Epithelial cell of alveolus of lung (primary cell): ENCODE measurements at places on chromosomes 3 and 15. TPM values are rescaled to one million over a fixed set of nuclear protein-coding genes. Genes with fewer than 3 reads are reported as not detected.

Gene CEMIP
- total RNA-seq: 3.0 and 5.0 TPM in 2 replicates

Gene ATP2B2
- total RNA-seq: not detected in 2 replicates

Gene DNAH12
- total RNA-seq: under 0.01 TPM in 1 of 2 replicates, not detected in the other

Gene GOLGA6L7
- not detected in 2 replicates for total RNA-seq

Gene C3orf20
- total RNA-seq: under 0.01 TPM in 1 of 2 replicates, not detected in the other

Gene LRRC3B
- total RNA-seq: not detected in 2 replicates

Gene DCLK3
- 0.39 TPM in 1 of 2 replicates, not detected in the other for total RNA-seq

Gene LXN
- 441 and 503 TPM in 2 replicates for total RNA-seq

Gene TMEM43
- total RNA-seq: 73.2 and 97.9 TPM in 2 replicates

Gene UQCC5
- total RNA-seq: 0.91 TPM in 1 of 2 replicates, not detected in the other

Gene MOBP
- total RNA-seq: not detected in 2 replicates

Gene MYRIP
- total RNA-seq: 0.24 TPM in 1 of 2 replicates, not detected in the other

Gene XCR1
- not detected in 2 replicates for total RNA-seq

Gene KLHL40
- not detected in 2 replicates for total RNA-seq

Gene STAB1
- 0.39 and 0.80 TPM in 2 replicates for total RNA-seq

Gene SLC22A13
- total RNA-seq: 0.26 and 1.6 TPM in 2 replicates

Gene GOLGA8J
- total RNA-seq: not detected in 2 replicates

Gene NGLY1
- 10.6 and 14.5 TPM in 2 replicates for total RNA-seq

Gene TRIM71
- total RNA-seq: under 0.01 TPM in 1 of 2 replicates, not detected in the other

Gene UPK1B
- total RNA-seq: 0.91 TPM in 1 of 2 replicates, not detected in the other

Gene ACKR2
- 0.91 and 1.1 TPM in 2 replicates for total RNA-seq

Gene CCR9
- total RNA-seq: not detected in 2 replicates

Gene CRYGS
- 0.88 and 1.0 TPM in 2 replicates for total RNA-seq

Gene ACSBG1
- total RNA-seq: not detected in 2 replicates

Gene BAHD1
- total RNA-seq: 9.8 and 10.5 TPM in 2 replicates

Gene LIPC
- 0.08 TPM in 1 of 2 replicates, not detected in the other for total RNA-seq

Gene CD200R1
- 0.13 TPM in 1 of 2 replicates, not detected in the other for total RNA-seq

Gene ADAM10
- total RNA-seq: 89.6 and 103 TPM in 2 replicates

Gene ITGA11
- total RNA-seq: 2.0 and 16.5 TPM in 2 replicates

Gene SPPL2A
- total RNA-seq: 76.9 and 100 TPM in 2 replicates

Gene ZNF385D
- total RNA-seq: 0.40 and 0.78 TPM in 2 replicates

Gene CYP11A1
- 0.13 TPM in 1 of 2 replicates, not detected in the other for total RNA-seq

Gene TMOD3
- total RNA-seq: 27.4 and 32.3 TPM in 2 replicates

Gene SPTBN5
- total RNA-seq: under 0.01 and 0.24 TPM in 2 replicates

Gene NR1I2
- not detected in 2 replicates for total RNA-seq

Gene RBP2
- not detected in 2 replicates for total RNA-seq

Gene GRM2
- total RNA-seq: 0.24 TPM in 1 of 2 replicates, not detected in the other

Gene CDCP1
- 19.2 and 76.2 TPM in 2 replicates for total RNA-seq

Gene FEZF2
- not detected in 2 replicates for total RNA-seq

Gene UROC1
- total RNA-seq: not detected in 2 replicates

Gene UNC13C
- not detected in 2 replicates for total RNA-seq

Gene SLC15A2
- under 0.01 TPM in 1 of 2 replicates, not detected in the other for total RNA-seq

Gene STX19
- total RNA-seq: not detected in 2 replicates

Gene FRMD4B
- 2.1 and 3.0 TPM in 2 replicates for total RNA-seq

Gene C2CD4A
- not detected in 2 replicates for total RNA-seq

Gene CAMK2N2
- 0.39 TPM in 1 of 2 replicates, not detected in the other for total RNA-seq

Gene ST6GAL1
- 6.9 and 13.0 TPM in 2 replicates for total RNA-seq

Gene BOC
- 10.0 and 17.5 TPM in 2 replicates for total RNA-seq

Gene COL6A5
- total RNA-seq: not detected in 2 replicates

Gene OR5H6
- not detected in 2 replicates for total RNA-seq

Gene ZNF80
- total RNA-seq: not detected in 2 replicates

Gene UCN2
- 3.1 and 3.7 TPM in 2 replicates for total RNA-seq

Gene ATP13A4
- total RNA-seq: 0.72 TPM in 1 of 2 replicates, not detected in the other
